BJ (cell line): ENCODE measurements at places on chromosomes 12 and 14. TPM values are rescaled to one million over a fixed set of nuclear protein-coding genes. Genes with fewer than 3 reads are reported as not detected.

GRCh38 chr12:14193639-14194038 is 171.8 kb upstream of the ATF7IP start:
- DNase-seq: no peak

GRCh38 chr14:38775986-38776385 is 327.0 kb downstream of the SEC23A start:
- no peak for DNase-seq

The RERGL gene
- 0.21 TPM in 1 of 2 replicates, not detected in the other for polyA plus RNA-seq

The CHURC1 gene
- 30.6 and 84.4 TPM in 2 replicates for polyA plus RNA-seq

The KCNH3 gene
- polyA plus RNA-seq: 0.01 and 0.02 TPM in 2 replicates
